ENCODE measurements at places on chromosomes 6 and 20.
A peak's percentile ranks its signal among the peaks of the same experiment; 100 is the strongest.

DNA sequence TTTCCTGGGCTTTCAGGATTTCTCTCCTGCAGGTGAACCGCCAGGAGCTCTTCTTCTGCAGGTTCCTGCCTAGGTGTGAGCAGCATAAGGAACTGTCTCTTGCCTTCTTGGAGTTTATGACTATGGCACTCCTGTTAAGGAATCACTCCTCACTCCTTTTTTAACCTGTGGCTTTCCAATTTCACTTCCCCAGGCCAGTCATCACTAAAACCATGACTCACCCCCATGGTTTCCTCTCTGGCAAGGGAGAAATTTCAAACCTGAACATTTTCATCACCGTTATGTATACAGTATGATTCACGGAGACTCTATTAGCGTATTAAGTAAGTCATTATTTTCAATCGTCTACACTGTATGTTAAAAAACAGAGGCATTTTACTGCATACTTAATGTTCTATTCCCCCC, 78.2 kb upstream of the ARID1B start:
- no peak overlapping the region for H3K27ac ChIP-seq
- no peak overlapping the region for H3K4me3 ChIP-seq
- no peaks in the 10 kb centered on the region for H3K36me3 ChIP-seq
- DNase-seq, result peak; percentile 58
- no peaks in the 10 kb centered on the region for H3K27me3 ChIP-seq

DNA sequence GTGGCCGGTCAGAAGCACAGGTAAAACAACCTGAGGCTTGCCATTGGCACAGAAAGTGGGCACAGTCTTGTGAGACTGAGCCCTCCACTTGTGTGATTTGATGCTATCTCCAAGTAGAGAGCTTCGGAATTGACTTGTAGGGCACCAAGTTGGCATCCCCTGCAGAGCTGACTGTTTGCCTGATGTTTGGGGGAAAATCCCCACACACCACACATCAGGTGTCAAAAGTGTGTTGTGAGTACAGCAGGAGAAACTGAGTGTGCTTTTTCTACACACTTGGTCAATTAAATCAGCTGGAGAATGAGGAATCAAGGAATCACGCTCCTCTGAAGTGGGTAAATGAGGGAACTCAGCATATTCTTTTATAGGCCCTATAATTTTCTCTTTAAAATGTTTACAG, 989 bp downstream of the SERINC3 start:
- peaks cover 4% of the 10 kb centered on the region for H3K36me3 ChIP-seq
- peaks cover 5% of the 10 kb centered on the region for H3K4me1 ChIP-seq
- H3K27ac ChIP-seq, result no peak overlapping the region
- no peak for DNase-seq
- no peaks in the 10 kb centered on the region for H3K27me3 ChIP-seq
- H3K4me3 ChIP-seq, result no peak overlapping the region

GRCh38 chr6:29834564-29835436, 7.2 kb downstream of the HLA-G start:
- DNase-seq, result peak; percentile 9
- H3K36me3 ChIP-seq, result no peaks in the 10 kb centered on the region
- no peak overlapping the region for H3K4me3 ChIP-seq

- no peaks in the 10 kb centered on the region for H3K36me3 ChIP-seq
- H3K4me3 ChIP-seq, result peak overlapping the region; percentile 8
- DNase-seq, result peak; percentile 39
- H3K27ac ChIP-seq, result no peak overlapping the region
Measured at GRCh38 chr6:133877116-133877515, 11.8 kb upstream of the TCF21 start.

GRCh38 chr6:148349466-148349865, 6.8 kb downstream of the SASH1 start:
- H3K36me3 ChIP-seq, result peaks cover 25% of the 10 kb centered on the region
- H3K4me3 ChIP-seq, result no peak overlapping the region
- no peak overlapping the region for H3K27ac ChIP-seq
- no peak for DNase-seq
- peaks cover 2% of the 10 kb centered on the region for H3K4me1 ChIP-seq

- peaks cover 6% of the 10 kb centered on the region for H3K36me3 ChIP-seq
- peak overlapping the region; percentile 76 for H3K27ac ChIP-seq
- DNase-seq, result peak; percentile 30
- no peak overlapping the region for H3K4me3 ChIP-seq
- peaks cover 15% of the 10 kb centered on the region for H3K4me1 ChIP-seq
Measured at GRCh38 chr6:37820718-37821079, 1.2 kb downstream of the ZFAND3 start.

- H3K27me3 ChIP-seq, result no peaks in the 10 kb centered on the region
- H3K4me1 ChIP-seq, result peaks cover 3% of the 10 kb centered on the region
- no peak overlapping the region for H3K4me3 ChIP-seq
- peak; percentile 35 for DNase-seq
- H3K36me3 ChIP-seq, result no peaks in the 10 kb centered on the region
Measured at GRCh38 chr6:45702849-45703739, 312.6 kb downstream of the CLIC5 start.

DNA sequence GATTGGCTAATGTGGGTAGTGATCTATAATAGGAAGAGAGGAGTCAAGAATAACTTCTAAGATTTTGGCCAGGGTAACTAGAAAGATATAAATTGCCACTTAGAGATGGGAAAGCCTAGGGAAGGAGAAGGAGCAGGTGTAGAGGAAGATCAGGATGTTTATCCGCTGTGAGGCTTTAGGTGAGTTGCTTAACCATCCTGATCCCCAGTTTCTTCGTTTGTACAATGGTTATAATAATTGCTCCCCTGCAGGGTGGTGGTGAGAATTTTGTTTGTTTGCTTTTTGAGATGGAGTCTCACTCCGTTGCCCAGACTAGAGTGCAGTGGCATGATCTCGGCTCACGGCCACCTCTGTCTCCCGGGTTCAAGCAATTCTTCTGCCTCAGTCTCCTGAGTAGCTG, 2.4 kb upstream of the MYMX start:
- peaks cover 19% of the 10 kb centered on the region for H3K4me1 ChIP-seq
- no peak overlapping the region for H3K27ac ChIP-seq
- no peak overlapping the region for H3K4me3 ChIP-seq

GRCh38 chr6:26372308-26373144, 7.5 kb downstream of the BTN3A2 start:
- H3K27ac ChIP-seq, result no peak overlapping the region
- peaks cover 12% of the 10 kb centered on the region for H3K36me3 ChIP-seq
- no peaks in the 10 kb centered on the region for H3K4me1 ChIP-seq
- DNase-seq, result no peak
- no peak overlapping the region for H3K4me3 ChIP-seq
- H3K27me3 ChIP-seq, result no peaks in the 10 kb centered on the region

- no peak for DNase-seq
- H3K4me1 ChIP-seq, result no peaks in the 10 kb centered on the region
- no peak overlapping the region for H3K4me3 ChIP-seq
- H3K36me3 ChIP-seq, result no peaks in the 10 kb centered on the region
- H3K27ac ChIP-seq, result no peak overlapping the region
Measured at GRCh38 chr6:19052219-19052618, 665.1 kb downstream of the RNF144B start.

DNA sequence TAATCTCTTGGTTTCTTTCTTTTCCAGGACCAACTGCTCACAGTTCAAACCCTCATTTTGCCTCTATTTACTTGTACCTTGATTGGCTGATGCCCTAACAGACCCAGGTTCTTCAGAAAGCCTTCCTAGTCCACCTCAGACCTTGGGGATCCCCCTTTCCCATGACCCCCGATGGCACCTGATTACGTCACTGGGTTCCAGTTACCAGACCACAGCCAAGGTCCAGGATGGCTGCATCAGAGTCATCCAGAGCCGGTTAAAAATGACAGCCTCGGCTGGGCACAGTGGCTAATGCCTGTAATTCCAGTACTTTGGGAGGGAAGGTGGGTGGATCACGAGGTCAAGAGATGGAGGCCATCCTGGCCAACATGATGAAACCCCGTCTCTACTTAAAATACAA, 4.5 kb downstream of the HLA-DOA start:
- no peak overlapping the region for H3K27ac ChIP-seq
- H3K4me3 ChIP-seq, result no peak overlapping the region
- peaks cover 5% of the 10 kb centered on the region for H3K4me1 ChIP-seq
- DNase-seq, result no peak
- no peaks in the 10 kb centered on the region for H3K36me3 ChIP-seq

DNA sequence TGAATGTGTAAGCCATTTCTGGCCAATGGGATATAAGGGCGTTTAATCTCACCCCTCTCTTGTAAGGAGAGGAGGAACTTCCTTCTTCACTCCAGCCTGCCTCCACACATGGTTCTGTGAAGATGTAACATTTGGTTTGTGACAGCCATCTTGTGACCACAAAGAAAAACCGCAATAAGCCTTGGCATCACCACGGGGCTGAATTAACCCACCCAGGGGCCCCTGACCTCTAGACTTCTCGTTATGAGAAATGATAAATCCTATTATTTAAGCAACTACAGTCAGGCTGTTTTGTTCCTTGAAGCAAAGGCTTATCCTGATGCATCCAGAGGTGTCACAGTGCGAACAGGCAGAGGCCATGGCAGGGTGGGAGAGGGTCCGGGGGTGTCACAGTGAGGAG, 139.7 kb downstream of the CDC5L start:
- H3K27me3 ChIP-seq, result peaks cover 35% of the 10 kb centered on the region
- H3K4me3 ChIP-seq, result no peak overlapping the region
- no peak overlapping the region for H3K27ac ChIP-seq
- no peaks in the 10 kb centered on the region for H3K4me1 ChIP-seq
- H3K36me3 ChIP-seq, result no peaks in the 10 kb centered on the region

GRCh38 chr6:3813150-3813780, 35.9 kb upstream of the FAM50B start:
- no peak overlapping the region for H3K27ac ChIP-seq
- no peaks in the 10 kb centered on the region for H3K27me3 ChIP-seq
- H3K36me3 ChIP-seq, result no peaks in the 10 kb centered on the region
- peak; percentile 61 for DNase-seq
- no peak overlapping the region for H3K4me3 ChIP-seq

- no peaks in the 10 kb centered on the region for H3K27me3 ChIP-seq
- no peaks in the 10 kb centered on the region for H3K36me3 ChIP-seq
- H3K27ac ChIP-seq, result no peak overlapping the region
- H3K4me1 ChIP-seq, result no peaks in the 10 kb centered on the region
- DNase-seq, result no peak
Measured at GRCh38 chr6:149217466-149217888, 100.0 kb upstream of the TAB2 start.

GRCh38 chr6:160812097-160812496, 110.1 kb downstream of the PLG start:
- no peak overlapping the region for H3K27ac ChIP-seq
- H3K36me3 ChIP-seq, result no peaks in the 10 kb centered on the region
- no peak for DNase-seq
- H3K4me1 ChIP-seq, result no peaks in the 10 kb centered on the region
- no peak overlapping the region for H3K4me3 ChIP-seq

GRCh38 chr6:42795651-42796050, 13.8 kb downstream of the BICRAL start:
- no peak overlapping the region for H3K27ac ChIP-seq
- no peaks in the 10 kb centered on the region for H3K36me3 ChIP-seq
- DNase-seq, result no peak
- no peak overlapping the region for H3K4me3 ChIP-seq
- no peaks in the 10 kb centered on the region for H3K27me3 ChIP-seq
- peaks cover 6% of the 10 kb centered on the region for H3K4me1 ChIP-seq

DNA sequence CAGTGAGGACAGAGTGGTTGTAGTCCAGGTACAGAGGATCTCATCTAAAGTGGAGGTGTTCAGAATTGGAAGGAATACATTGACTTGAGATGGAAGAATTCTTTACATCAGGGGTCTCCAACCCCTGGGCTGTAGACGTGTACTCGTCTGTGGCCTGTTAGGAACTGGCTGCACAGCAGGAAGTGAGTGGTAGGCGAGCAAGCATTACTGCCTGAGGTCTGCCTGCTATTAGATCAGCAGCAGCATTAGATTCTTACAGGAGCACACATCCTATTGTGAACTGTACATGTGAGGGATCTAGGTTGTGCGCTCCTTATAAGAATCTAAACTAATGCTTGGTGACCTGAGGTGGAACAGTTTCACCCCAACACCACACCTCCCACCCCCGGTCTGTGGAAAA, 121.1 kb downstream of the CDKAL1 start:
- no peaks in the 10 kb centered on the region for H3K27me3 ChIP-seq
- DNase-seq, result no peak
- H3K4me1 ChIP-seq, result peaks cover 7% of the 10 kb centered on the region
- no peaks in the 10 kb centered on the region for H3K36me3 ChIP-seq
- H3K27ac ChIP-seq, result no peak overlapping the region

DNA sequence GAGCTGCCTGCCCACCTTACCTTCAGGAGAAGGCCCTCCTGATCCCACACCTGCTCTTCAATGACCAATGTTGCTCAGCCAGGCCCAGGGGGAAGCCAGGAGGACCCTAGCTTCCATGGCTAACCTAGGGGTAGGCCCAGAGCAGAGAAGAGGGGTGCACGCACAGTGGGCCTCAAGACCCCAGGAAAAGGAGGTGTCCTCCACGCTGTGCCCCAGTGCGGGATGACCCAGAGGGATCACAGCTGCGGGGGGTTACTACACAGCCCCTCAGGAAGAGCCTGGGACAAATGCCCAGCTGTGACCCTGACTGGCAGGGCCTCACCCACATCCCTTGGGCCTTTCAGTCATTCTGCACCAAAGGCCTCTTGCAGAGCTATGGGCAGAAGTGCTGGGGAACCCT, 31.6 kb upstream of the APMAP start:
- H3K4me3 ChIP-seq, result no peak overlapping the region
- no peaks in the 10 kb centered on the region for H3K4me1 ChIP-seq
- no peak overlapping the region for H3K27ac ChIP-seq
- no peaks in the 10 kb centered on the region for H3K27me3 ChIP-seq

GRCh38 chr6:14217728-14218518, 100.4 kb downstream of the CD83 start:
- no peak overlapping the region for H3K4me3 ChIP-seq
- peaks cover 15% of the 10 kb centered on the region for H3K27me3 ChIP-seq
- H3K27ac ChIP-seq, result no peak overlapping the region
- H3K4me1 ChIP-seq, result no peaks in the 10 kb centered on the region

GRCh38 chr6:7087491-7087979, 20.2 kb upstream of the RREB1 start:
- no peaks in the 10 kb centered on the region for H3K27me3 ChIP-seq
- H3K36me3 ChIP-seq, result no peaks in the 10 kb centered on the region
- no peak overlapping the region for H3K27ac ChIP-seq
- no peak overlapping the region for H3K4me3 ChIP-seq

DNA sequence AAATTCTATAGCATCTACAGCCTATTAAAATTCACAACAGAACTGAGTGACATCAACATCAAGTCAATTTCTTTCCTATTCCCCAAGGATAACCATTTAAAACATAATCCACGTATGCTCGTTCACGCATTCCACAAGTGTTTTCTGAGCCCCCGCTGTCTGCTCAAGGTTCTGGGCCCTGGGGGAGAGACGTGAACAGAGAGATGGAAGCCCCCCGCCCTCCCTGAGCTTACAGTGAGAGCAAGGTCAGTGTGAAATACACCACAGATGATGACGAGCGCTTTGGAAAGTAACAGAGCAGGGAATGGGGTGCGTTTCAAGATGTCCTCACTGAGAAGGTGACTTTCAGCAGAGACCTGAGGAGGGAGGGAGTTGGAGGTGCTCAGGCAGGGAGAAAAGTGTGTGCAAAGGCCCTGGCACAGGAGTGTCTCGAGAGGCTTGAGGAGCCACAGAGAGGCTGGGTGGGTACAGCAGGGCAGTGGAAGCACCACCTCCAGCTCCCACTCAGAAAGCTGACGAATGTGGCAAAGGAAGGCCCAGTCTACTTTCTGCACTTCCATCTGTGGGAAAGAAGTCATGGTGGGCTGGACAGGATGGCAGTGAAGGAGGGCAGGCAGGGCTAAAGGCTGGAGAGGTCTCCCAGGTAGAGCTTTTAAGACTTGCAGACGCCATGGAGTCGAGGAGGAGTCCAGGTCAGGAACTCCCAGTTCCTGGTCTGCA, 88.3 kb downstream of the DLL1 start:
- H3K27me3 ChIP-seq, result no peaks in the 10 kb centered on the region
- no peak for DNase-seq
- H3K27ac ChIP-seq, result no peak overlapping the region
- H3K4me3 ChIP-seq, result no peak overlapping the region
- no peaks in the 10 kb centered on the region for H3K4me1 ChIP-seq

Data from mesenchymal stem cell (in vitro differentiated cells and primary cell).